CD4-positive, alpha-beta T cell (primary cell): ENCODE measurements at places on chromosomes 7 and 10.
A peak's percentile ranks its signal among the peaks of the same experiment; 100 is the strongest.

- no peak for DNase-seq
Measured at GRCh38 chr7:31981874-31982390, 88.3 kb downstream of the PDE1C start.

GRCh38 chr7:114598946-114599345 lies 184.3 kb downstream of the FOXP2 start:
- no peak for DNase-seq

GRCh38 chr10:55551603-55552002 lies 750.6 kb upstream of the PCDH15 start:
- DNase-seq = no peak

DNA sequence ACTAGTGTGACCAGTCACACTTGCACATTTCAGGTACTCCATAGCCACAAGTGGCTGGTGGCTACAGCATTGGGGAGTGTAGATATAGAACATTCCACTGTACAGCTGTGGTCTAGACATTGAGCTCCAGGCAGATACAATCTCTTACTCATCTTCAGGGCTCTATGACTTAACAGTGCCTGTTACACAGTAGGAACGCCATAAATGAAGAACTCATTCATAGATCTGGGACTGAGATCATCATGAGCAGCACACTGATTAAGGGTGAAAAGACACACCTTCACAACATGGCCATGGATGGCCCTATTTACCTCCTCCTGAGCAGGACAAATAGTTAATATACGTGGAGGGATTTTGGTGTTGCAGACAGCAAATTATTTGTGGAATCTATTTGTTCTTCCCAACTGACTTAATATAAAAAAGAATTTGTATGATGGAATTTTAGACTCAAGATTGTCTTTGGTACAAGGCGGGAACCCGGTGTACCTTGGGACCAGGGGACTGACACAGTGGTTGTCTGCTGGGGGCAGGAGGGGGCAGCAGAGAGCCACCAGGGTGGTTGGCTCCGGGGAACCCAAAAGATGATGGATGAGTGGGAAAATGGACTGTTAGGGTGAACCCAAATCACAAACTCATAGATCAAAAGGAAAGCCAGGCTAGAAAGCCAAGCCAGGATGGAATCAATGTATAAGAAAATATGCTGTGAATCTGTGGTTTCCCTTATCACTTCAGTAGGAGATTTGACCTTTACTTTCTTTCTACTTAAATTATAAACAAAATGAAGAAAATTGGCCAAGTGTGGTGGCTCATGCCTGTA lies 24.3 kb upstream of the CPA2 start:
- DNase-seq = peak; percentile 35

DNA sequence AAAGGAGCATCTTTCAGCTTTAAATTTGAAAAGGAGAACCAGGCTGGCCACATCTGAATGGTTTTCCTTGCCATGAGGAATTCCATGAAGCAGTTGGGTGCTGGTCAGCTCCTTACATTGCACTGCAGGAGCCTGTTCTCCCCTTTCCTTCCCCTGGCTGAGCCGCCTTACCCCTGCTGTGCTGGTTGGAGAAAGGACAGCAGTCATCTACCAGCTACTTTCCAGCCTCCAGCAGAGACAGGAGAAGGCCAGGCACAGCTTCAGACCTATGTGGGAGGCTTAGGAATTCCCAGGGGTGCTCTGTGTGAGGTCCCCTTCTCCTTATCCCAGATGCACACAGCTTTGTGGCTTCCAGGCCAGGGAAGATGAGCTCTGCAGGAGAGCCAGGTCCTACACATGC lies 4.7 kb downstream of the C10orf71 start:
- DNase-seq = no peak

- no peak for DNase-seq
Measured at GRCh38 chr10:49664842-49665355, 14.6 kb upstream of the C10orf53 start.

- no peak for DNase-seq
Measured at GRCh38 chr7:133547981-133548380, 295.1 kb downstream of the EXOC4 start.

DNA sequence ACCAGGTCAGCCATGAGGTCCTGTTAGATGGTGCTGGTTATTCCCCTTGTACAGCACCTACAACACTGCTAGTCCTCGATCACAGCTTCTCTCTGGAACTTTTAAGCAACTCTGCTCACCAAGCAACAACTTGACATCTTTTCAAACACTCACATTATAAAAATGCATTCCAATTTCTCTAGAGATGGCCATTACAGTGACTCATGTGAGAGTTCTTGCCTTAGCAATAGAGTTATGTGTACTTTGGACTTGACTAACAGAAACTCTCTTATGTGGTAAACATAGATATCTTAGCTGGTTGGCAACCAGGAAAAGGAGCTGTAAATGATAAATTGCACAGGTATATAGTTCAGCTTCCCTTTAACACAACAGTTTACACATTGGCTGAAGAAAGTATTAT lies 122.2 kb downstream of the PDE1C start:
- no peak for DNase-seq

DNA sequence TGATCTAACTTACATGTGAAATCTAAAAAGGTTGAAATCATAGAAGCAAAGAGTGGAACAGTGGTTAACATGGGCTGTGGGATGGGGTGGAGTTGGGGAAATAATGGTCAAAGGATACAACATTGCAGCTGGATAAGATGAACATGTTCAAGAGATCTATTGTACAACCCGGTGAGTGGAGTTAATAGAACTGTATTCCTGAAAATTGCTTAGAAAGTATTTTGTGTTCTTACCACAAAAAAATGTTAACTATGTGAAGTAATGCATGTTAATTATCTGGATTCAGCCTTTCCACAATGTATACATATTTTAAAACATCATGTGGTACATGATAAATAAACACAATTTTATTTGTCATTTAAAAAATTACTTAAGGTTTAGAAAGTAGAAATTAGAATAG lies 271.0 kb upstream of the LRRTM3 start:
- no peak for DNase-seq

- DNase-seq = no peak
Measured at GRCh38 chr10:113059371-113059780, 109.3 kb downstream of the TCF7L2 start.

- no peak for DNase-seq
Measured at GRCh38 chr10:65570143-65571010, 1355.5 kb upstream of the LRRTM3 start.

GRCh38 chr10:23630885-23631284 lies 192.0 kb downstream of the OTUD1 start:
- no peak for DNase-seq

DNA sequence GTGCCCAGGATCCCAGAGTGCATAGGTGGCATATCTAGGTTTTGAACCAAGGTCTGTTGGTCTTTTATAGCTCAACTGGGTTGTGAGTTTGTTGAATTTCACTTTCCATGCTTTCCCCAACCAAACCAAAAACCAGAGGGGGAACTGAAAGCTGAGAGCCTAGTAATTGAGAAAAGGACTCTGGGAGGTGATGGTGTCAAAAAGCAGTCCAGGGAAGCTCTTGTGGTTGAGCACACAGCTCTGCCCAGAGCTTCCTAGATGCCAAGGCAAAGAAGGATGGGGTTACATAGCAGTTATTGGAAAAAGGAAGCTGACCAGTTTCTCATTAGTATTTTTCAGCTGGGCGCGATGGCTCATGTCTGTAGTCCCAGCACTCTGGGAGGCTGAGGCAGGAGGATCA lies 9.9 kb downstream of the POR start:
- no peak for DNase-seq

DNA sequence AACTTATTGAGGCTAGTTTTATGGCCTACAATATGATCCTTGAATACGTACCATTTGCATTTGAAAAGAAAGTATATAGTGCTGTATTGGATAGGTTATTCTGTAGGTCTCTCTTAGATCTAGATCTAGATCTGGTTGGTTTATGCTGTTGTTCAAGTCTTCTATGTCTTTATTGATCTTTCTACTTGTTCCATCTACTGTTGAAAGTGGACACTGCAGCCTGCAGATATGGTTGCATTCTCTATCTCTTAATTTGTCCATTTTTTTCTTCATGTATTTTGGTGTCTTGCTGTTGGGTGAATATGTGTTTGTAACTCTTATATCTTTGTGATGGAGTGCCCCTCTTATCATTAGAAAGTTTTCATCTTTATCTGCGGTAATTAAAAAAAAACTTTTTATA lies 139.4 kb upstream of the PCDH15 start:
- DNase-seq = no peak

DNA sequence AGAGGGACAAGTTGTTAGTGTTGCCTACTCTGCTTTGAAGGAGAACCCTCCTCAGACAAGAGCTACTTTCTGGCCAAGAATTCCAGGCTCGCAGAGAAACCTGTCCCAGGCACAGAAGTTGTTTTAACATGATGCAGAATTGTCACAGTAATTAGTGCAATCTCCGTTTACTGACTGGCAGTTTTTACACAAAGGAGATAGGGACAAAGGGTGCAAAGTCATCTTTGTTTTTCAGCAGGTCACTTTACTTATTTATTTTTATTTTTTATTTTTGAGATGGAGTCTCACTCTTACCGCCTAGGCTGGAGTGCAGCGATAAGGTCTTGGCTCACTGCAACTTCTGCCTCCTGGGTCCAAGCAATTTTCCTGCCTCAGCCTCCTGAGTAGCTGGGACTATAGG lies 12.3 kb downstream of the TCF7L2 start:
- DNase-seq = no peak

DNA sequence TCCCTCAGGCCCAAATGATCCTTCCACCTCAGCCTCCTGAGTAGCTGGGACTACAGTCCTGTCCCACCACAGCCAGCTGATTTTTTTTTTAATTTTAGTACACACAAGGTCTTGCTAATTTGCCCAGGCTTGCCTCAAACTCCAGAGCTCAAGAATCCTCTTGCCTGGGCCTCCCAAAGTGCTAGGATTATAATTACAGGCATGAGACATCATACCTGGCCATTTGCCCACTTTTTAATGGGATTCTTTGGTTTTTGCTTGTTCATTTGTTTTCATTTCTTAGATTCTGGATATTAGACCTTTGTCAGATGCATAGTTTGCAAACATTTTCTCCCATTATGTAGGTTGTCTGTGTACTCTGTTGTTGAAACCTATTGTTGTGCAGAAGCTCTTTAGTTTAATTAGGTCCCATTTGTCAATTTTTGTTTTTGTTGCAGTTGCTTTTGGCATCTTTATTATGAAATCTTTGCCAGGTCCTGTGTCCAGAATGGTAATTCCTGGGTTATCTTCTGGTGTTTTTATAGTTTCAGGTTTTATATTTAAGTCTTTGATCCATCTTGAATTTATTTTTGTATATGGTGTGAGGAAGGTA lies 95.2 kb downstream of the GLCCI1 start:
- no peak for DNase-seq

- DNase-seq = no peak
Measured at GRCh38 chr10:26432938-26433337, 5.2 kb upstream of the APBB1IP start.

DNA sequence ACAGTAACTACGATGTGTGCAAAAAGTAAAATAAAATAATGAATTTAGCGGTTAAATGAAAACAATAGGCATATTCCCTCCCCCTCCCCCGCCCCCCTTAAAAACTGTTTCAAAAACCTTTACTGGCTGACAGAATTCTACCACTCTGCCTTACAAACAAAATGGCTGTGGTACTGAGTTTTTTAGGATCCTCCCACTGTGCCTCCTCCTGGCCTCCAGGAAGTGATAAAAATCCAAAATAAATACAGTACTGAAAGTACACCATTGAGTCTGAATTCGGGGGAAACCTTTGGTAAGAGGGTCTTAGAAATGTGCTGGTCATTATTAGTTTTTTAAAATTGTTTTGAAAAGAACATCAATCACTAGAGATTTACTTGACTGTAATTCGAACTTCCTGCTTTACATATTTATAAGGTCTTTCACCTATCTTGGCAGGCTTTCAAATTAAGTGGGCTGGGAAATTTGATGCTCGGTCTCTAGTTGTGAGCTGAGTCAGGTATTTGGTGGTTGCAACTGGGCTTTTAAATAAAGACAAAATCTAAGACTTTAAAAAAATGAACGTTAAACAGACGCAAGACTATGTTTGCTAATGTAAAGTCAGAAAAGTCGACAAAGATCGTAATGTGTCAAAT lies 32.5 kb upstream of the EPC1 start:
- no peak for DNase-seq

GRCh38 chr10:113099431-113100183 lies 149.6 kb downstream of the TCF7L2 start:
- no peak for DNase-seq

- peak; percentile 26 for DNase-seq
Measured at GRCh38 chr10:110535958-110536891, 31.3 kb upstream of the SMC3 start.

DNA sequence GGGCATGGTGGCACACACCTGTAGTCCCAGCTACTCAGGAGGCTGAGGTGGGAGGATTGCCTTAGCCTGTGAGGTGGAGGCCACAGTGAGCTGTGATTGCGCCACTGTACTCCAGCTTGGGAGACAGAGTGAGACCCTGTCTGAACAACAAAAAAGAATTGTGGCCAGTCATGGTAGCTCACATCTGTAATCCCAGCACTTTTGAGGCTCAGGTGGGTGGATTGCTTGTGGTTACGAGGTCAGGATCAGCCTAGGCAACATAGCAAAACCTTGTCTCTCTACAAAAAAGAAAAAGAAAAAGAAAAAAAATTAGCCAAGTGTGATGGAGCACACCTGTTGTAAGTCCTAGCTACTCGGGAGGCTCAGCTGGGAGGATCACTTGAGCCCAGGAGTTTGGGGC lies 22.8 kb downstream of the MARCHF5 start:
- no peak for DNase-seq

- no peak for DNase-seq
Measured at GRCh38 chr10:71046747-71047146, 158.4 kb upstream of the PCBD1 start.
